ENCODE measurements at places on chromosomes 7 and 10.

- peak; percentile 91 for DNase-seq
These were observed 1.4 kb upstream of the LCOR start for GRCh38 chr10:96830511-96831199.

GRCh38 chr7:42104231-42104630, 132.8 kb downstream of the GLI3 start:
- DNase-seq, result no peak

DNA sequence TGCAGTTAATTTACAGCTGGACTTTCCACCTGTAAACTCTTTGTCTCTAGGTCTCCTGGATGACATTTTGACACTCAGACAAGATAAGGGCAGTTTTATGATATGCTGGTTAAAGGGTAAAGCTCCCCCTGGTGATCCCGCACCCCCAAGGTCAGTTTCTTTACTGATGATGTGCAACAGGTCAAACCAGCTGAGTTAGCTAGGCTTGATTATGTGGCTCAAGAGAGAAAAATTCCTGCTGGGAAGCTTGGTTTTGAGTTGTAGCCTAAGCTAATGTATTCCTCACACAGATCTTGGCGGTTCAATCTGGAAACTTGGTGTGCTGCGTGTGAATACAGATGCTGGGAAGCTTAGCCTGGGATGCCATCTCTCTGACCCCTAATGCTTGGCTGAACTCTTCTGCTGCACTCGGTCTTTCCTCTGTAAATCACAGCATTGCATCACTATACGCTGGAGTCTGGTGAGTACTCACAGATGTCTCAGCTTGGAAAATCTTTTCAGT, 11.4 kb upstream of the AKR1D1 start:
- DNase-seq, result no peak

- no peak for DNase-seq
These were observed at the start of gene PLPP4 for GRCh38 chr10:120456626-120457430. Gene PLPP4, plus strand, starts transcription at chr10:120457227. Its CDS starts 79 bp downstream, at chr10:120457306.

- DNase-seq, result no peak
These were observed 565.5 kb downstream of the PARD3 start for GRCh38 chr10:34249634-34250033.

DNA sequence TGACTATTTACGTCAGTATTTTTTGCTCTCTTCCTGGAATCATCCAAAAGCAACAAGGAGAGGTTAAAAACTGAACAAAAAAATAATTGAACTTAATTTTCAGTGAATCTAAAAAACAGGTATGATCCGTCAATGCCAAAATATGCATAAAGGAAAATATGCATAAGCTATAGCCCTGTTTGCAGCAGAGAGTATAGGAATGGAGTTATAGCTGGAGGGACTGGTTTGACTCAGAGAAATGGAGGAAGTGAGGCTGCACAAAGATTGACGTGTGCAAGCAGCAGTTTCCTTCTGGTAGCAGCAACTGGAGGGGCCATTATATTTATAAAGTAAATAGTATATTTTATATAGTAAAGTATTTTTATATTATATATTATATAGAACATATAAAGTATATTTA, 37.1 kb downstream of the GNG11 start:
- DNase-seq, result no peak

GRCh38 chr10:3655528-3655927, 129.5 kb downstream of the KLF6 start:
- no peak for DNase-seq

DNA sequence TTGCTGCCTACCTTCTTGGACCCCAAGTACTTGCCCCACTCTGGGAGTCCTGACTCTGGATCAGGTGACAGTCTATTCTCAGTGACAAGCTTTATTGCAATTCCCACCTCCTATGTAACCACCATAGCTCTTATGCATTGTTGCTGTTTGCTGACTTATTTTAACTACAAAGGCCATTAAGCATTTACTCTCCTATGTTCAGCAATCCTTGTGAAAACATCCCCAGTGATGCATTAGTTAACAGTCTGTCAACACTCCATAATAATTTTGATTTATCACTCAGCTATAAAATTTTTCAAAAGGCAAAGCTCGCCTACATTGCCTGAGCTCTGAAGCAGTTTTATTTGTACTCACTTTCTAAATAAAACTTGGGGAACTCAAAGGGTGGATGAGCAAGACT, 871.8 kb upstream of the SORCS1 start:
- DNase-seq, result no peak

- no peak for DNase-seq
These were observed 26.9 kb upstream of the BPGM start for GRCh38 chr7:134619627-134620331.

GRCh38 chr10:77911535-77912123, 14.9 kb downstream of the DLG5 start:
- DNase-seq, result no peak

- peak; percentile 33 for DNase-seq
These were observed 964.0 kb downstream of the GATA3 start for GRCh38 chr10:9018195-9019173.

DNA sequence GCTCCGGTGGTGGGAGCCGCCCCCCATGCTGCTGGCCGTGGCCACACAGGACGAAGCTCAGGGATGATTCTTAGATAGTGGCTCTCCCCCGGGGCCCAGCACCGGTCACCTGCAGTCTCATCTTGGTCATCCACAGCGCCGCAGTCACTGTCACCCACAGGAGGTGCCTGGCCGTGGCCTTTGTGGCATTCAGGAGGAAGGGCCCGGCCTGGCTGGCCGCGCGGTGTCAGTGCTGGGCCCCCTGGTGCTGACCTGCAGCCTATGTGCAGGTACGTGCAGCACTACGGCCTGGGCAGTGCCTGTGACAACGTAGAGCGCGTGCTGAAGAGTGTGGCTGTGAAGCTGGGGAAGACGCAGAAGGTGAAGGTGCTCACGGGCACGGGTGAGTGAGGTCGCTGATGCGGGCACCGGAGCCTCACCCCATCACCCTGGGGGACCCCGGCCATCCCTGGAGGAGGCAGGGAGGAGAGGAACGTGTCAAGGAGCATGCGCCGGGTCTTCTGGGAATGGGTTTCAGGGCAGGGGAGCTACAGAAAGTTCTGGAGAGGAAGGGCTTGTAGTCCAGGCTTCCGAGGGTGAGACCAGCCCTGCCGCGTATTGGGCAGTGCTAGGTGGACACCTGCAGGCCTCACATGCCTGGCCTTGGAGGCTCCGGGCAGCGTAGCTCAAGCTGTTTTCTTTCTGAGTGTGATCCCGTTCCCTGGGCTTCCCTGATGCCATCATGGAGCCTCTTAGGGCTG, 5.0 kb downstream of the SPRN start:
- DNase-seq, result no peak

GRCh38 chr7:89064831-89065230, 269.3 kb upstream of the TEX47 start:
- DNase-seq, result no peak

- no peak for DNase-seq
These were observed 205.0 kb downstream of the FANK1 start for GRCh38 chr10:126101325-126101724.

- peak; percentile 94 for DNase-seq
These were observed at the start of gene MORN4 for GRCh38 chr10:97632949-97633884. Gene MORN4, minus strand, starts transcription at chr10:97633500. Its CDS starts 13,847 bp downstream, at chr10:97619653.

DNA sequence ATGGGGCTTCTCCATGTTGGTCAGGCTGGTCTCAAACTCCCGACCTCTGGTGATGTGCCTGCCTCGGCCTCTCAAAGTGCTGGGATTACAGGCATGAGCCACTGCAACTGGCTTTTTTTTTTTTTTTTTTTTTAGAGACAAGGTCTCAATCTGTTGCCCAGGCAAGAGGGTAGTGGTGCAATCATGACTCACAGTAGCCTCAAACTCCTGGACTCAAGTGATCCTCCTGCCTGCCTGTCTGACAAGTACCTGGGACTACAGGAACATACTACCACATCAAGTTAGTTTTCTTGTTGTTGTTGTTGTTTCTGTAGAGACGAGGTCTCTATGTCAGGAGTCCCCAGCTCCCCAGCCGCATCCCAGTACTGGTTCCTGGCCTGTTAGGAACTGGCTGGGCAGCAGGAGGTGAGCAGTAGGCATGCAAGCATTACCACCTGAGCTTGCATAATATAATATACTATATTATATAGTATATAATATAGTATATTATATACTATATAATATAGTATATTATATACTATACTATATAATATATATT, 55.7 kb downstream of the TPK1 start:
- no peak for DNase-seq

GRCh38 chr10:13823096-13823708, 236.4 kb downstream of the PRPF18 start:
- no peak for DNase-seq

GRCh38 chr7:5690931-5691473, 90.5 kb downstream of the RNF216 start:
- DNase-seq, result peak; percentile 19

- DNase-seq, result no peak
These were observed 3.0 kb downstream of the PTPRE start for GRCh38 chr10:127909716-127910463.

GRCh38 chr7:142123184-142123583, 11.7 kb downstream of the MGAM2 start:
- DNase-seq, result no peak

DNA sequence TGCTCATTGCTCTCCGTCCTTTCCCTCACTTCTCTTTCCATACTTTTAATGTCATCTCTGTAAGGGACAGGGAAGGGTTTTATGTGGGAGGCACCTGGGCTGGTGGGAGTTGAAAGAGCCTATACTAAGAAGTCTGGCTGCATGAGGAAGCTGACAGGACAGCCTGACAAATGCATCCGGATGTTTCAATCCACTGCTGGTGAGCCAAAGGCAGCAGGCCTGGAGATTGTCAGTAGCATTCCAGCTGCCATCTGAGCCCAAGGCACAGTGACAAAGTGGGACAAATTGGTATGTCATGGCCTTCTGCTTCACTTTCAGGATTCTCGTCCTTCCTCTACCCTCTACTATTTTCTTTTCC, 218.4 kb downstream of the STK31 start:
- no peak for DNase-seq

DNA sequence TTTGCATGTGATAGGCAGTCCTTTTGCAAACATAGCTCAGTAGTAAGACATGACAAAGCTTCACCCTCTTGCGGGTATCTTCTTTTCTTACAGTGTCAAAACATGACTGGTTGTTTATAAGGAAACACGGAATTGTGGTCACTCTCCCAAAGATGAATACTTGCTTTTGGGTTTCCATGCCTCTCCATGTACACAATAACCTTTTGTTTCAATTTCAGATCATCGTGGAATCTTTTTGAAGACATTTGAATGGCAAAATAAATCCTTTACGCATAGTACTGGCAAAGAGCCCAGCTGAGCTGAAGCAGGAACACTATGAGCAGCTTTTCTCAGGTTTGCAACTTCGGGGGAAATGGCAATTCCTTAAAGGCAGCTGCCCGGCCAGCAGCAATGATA, 156.8 kb upstream of the FRMD4A start:
- DNase-seq, result no peak

DNA sequence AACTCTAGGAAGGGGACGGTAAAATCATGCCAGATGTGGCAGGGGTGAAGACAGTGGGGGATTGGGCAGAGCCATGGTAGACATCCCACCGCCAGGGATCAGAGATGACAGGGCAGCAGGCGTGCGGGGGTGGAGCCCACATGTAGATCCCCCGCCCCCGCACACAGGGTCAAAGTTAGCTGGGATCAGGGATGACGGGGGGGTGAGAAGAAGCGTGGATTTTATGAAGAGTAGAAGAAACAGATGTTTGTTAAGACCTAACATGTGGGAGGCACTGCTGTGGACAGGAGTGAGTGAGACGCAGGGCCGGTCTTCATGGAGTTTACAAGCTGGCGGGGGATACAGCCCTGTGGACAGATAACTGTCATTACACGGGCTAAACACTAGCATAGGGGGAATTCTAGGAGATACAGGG, 154.0 kb upstream of the KLF14 start:
- no peak for DNase-seq

GRCh38 chr7:37028909-37029440, 304.7 kb upstream of the AOAH start:
- no peak for DNase-seq

DNA sequence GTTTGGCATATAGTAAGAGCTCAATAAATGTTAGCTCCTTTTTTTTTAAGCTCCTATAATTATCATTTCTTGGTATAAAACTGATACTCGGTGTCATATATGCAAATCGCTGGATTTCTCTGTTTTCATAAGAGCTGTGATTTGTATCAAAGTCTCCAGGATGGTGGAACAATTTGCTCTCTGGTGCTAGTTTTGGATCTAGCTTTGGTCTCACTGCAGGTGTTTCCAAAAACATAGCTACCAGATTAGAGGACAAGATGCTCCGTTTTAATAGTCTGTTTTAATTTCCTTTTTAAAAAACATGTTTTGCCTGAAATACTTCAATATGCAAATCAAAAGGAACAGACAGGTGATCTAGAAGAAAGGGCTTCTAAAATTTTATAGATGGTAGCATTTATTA, 25.3 kb downstream of the ADAM22 start:
- no peak for DNase-seq

DNA sequence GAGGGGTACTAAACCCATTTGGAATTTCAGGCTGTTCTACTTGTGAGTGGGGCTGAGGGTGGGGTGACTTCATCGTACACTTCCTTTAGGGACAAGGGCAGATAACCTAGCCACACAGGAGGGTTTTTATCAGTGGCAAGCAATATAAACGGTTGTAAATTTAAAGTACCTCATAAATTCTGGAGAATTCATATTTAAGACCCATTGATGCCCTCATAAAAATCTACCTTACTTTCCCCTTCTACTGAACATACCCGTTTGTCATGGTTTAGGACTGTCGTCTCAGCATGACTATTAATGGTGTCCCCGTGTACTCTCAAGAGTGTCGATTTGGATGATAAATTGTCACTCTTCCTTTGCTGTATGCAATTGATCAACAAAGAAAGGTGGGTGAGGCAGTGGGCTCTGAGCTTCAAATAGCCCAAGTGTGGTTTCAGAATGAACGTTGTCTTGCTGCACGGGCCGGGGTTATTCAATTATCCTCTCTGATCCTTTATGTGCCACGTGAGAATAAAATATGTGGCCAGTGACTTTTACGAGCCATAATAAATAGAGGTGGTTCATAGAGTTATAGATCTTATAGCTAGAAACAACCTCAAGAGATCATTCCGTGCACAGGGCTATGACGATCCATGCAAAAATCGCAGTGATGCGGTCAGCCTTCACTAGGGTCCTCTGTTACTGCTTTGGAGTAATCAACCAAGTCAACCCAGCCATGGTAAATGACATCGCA, 82.2 kb downstream of the FAM107B start:
- no peak for DNase-seq

- DNase-seq, result no peak
These were observed 6.2 kb upstream of the BTBD16 start for GRCh38 chr10:122264931-122265330.

DNA sequence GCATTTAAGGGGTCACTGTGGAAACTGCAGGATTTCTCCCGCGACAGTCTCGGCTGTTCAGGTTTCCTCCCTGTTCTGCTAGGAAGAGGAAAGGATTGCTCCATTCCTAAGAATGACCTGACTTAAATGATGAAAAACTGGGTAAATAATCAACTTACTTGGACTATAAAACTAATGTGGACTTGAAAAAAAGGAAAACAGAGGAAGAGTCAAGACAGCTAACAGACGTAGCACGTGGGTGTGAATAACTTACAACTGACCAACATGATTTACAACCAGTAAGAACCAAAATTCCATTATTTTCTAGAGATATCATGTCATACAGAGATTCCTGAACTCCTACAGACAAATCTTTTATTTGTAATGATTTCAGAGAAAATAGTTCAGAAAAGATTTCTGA, 93.8 kb downstream of the ADAM12 start:
- DNase-seq, result no peak

- DNase-seq, result no peak
These were observed 201.3 kb downstream of the FANK1 start for GRCh38 chr10:126097558-126098225.

Data from CD4-positive, alpha-beta T cell treated with Interleukin-17A for 1 hour (primary cell).